ENCODE measurements at places on chromosomes 7 and 10.

DNA sequence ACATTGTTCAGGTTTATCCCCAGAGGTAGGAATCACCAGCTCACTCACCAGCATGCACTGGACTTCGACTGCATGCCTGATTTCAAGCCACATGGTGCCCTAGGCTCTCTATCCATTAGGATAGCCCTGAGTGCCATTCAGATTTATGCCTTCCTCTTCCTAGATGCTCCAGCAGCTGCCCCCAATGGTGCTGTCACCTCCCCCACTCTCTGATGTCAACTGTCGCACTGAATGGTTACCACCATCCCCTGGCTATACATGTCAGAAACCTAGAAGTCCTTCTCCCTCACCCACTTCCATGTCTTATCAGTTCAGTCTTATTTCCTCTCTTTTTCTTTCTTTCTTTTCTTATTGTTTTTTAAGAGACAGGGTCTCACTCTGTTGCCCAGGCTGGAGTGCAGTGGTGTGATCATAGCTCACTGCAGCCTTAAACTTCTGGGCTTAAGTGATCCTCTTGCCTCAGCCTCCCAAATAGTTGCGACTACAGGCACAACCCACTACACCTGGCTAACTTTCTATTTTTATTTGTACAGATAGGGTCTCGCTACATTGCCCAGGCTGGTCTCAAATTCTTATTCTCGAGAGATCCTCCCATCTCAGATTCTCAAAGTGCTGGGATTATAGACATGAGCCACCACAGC, 2.9 kb downstream of the SFXN4 start:
- DNase-seq: no peak

DNA sequence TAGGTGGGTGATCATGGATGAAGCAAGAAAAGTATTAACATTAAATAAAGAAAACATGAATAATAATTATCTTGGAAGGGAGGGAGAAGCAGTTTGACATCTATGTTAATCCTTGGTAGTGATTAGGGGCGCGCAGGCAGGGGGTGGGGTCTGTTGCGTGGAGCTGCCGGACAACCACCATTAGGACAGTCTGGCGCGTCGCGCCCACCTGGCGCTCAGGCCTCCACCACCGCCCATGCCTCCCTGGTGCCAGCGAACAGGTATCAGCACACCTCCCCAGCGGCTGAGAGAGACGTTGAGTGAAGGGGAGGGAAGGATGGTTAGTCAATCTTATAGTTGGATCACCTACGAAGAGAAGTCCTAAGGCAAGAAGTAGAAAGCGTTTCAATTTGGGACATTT, 94.2 kb upstream of the CDK1 start:
- no peak for DNase-seq

DNA sequence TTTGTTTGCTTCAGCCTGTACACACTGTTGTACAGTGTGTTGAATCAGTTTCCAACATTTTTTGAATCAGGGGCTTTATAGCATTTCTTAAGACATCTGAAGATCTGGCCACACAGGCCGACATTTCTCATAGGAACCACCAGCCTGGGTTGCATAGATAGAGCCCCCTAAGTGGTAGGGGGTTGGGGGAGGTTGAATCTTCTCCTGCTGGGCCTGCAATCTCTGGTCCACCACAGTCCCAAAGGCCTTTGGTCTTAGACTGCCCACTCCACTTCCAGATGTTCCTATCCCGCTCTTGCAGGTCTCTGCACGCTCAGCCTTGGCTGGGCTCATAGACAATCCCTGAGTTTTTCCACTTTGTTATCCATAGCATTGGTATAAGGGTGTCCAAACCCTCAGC, 75.4 kb upstream of the HABP2 start:
- DNase-seq: no peak

GRCh38 chr10:100319707-100320402, 10.2 kb downstream of the PKD2L1 start:
- DNase-seq: no peak

GRCh38 chr10:27482984-27483956, 20.8 kb upstream of the RAB18 start:
- DNase-seq: no peak

- DNase-seq: no peak
These were observed 100.0 kb downstream of the RNF216 start for GRCh38 chr7:5681423-5681822.

GRCh38 chr7:44325201-44325671, at the start of gene CAMK2B:
Gene CAMK2B (minus strand): TSS chr7:44325594. CDS start chr7:44325421, 173 bp downstream.
- no peak for DNase-seq

GRCh38 chr10:100528123-100528886, 1.4 kb downstream of the NDUFB8 start:
- no peak for DNase-seq

DNA sequence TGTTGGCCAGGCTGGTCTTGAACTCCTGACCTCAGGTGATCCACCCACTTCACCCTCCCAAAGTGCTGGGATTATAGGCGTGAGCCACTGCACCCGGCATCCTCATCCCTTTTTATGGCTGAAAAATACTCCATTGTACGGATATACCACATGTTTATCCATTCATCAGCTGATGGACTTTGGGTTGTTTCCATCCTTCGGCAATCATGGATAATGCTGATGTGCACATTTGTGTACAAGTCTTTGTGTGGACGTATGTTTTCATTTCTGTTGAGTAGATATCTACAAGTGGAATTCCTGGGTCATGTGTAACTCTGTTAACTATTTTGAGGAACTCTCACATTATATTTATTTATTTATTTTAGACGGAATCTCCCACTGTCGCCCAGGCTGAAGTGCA, 5.7 kb upstream of the UCMA start:
- DNase-seq: no peak

DNA sequence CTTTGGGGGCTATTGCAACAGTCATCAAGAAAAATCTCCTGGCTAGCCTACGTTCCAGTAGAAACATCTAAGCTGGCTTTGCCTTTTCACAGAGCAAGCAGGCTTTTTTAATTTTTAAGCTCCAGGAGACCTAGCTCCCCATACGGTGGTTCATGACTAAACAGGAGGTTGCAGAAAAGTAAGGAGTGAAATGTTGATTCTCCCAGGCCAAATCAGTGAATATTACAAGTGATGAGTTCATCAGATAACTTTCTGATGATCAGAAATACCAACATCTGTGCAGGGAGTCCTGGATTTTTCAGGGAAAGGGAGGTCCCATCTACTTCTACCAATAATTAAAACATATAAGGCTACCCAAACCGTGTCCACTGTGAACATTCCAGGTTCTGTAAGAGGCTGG, 477.3 kb upstream of the CELF2 start:
- no peak for DNase-seq

DNA sequence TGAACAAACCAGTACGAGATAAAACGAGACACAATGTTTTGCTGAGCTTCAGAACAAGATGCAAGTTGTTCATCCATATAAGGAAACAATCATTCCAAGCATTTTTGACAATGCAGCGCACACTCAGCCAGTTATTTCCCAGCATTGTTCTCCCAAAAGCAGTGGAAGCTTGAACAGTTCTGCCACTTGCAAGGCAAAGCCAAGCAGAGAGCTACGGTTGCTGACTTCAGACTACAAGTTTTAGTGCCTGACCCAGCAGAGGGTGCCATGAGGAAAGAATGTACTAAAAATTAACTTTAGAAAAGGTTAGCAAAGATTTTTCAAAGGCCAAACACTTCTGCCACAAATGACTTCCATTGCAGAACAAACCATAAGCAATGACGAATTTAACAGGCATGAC, 152.5 kb downstream of the SLC25A13 start:
- DNase-seq: no peak

- no peak for DNase-seq
These were observed 94.9 kb upstream of the INSYN2A start for GRCh38 chr10:127291329-127291728.

- no peak for DNase-seq
These were observed 163.3 kb downstream of the USP6NL start for GRCh38 chr10:11448190-11448544.

DNA sequence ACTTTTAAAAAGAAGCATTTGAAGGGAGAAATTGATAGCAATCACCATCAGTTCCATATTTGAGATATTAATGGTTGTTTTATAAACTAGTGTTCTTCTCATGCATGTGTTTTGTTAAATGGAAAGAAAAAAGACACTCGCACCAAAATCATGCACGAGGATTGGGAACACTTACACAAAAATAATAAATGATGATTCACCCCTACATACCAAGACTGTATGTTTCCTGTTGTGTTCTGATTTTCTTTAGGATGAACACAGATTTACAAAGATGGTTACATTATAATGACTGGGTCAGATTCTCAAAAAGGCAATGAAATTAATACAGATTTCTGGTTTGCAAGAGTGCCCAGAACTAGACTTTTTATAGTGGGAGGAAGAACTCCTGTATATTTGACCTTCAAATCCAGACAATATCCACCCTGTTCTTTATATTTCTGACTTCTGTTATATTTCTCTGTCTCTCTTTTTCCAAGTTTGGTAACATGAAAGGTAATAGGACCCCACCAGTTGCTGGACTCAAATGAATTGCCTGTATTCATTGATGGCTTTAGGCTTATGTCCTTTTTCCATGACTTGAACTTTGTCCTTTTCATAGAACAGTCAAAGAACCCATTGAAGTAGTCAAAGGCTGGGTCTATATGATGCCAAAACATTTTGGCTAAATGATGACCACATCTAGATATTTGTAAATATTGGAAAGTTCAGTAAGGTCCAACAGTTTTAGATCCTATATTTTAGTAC, 54.4 kb downstream of the SEMA3A start:
- DNase-seq: no peak

GRCh38 chr7:142496545-142496991, 238.7 kb upstream of the PRSS58 start:
- DNase-seq: no peak

DNA sequence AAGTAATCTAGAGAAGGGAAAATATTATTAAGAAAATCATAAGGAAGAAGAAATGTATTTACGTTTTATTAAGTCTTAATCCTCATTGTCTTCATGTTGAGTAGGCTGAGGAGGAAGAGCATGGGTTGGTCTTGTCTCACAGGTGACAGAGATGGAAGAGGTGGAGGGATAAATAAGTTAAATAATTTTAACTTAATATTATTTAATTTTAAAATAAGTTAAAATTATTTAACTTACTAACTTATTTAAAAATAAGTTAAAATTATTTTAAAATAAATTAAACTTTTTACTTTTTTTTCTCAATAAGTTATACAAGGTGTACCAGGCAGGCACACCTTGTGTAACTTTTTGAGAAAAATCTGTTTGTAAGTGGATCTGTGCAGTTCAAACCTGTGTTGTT, 36.6 kb downstream of the STK31 start:
- no peak for DNase-seq

DNA sequence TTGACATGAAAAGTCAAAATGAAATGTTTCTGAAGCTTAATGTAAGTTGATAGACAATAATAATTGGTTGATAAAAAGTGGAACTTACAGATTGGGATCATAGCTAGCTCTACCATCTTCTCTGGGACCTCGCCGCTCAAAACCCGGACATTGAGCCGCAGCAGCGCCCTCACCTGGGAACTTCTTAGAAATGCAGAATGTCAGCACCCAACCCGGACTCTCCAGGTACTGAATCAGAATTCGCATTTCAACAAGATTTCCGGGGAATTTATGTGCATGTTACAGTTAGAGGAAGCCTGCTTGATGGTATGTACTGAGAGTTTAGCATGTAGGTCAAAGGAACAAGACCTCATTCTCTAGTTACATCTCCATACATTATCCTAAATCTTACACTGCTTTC, 36.7 kb upstream of the ABLIM1 start:
- no peak for DNase-seq

GRCh38 chr10:56763090-56763489, 402.0 kb upstream of the ZWINT start:
- DNase-seq: no peak

DNA sequence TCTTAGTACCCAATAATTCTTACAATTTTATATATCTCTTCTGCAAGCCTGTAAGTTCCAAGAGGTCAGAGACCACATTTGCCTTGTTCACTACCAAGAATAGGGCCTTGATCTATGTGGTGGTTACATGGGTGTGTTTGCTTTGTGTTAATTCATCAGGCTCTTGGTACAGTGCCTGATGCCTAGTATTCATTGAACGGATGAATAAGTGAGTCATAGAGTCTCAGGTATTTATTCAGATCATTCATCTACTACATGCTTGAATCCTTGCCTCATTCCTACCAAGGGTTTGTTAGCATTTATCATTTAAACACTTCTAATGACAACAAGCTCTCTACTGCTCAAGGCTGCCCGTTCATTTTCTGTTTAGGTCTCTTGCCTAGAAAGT, 11.3 kb upstream of the SGPL1 start:
- DNase-seq: no peak

GRCh38 chr7:95322396-95322795, 1.9 kb downstream of the PON1 start:
- no peak for DNase-seq

DNA sequence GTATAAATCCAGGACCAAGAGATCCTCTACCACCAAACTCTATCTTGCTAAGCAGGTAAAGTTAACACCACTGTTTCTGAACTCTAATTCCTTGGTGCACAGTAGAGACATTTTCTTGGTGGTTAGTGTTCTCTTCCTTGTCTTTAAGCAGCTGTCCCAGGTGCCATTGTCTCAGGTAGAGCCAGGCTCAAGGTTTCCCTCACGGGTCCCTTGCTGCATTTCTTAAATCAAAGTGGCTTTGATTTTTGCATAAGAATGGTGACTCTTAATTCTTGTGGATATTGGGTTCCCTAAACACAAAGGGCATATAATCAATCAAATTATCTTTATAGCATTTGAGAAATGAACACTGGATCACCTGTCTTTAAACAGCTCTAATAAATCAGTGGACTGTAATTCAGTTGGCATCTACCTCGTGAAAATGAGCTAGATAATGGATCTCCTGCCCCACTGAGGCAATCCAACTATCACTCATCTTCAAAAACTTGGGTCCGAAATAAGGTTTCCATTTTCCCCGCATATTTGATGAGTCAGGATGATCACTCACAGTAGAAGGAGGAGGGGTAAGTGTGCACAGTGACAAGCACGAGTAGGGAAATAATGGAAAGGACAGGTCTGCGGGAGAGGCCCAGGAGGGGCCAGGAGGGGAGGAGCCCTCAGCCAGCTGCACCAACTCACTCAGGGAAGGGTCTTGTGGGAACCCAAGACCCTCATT, 2.4 kb downstream of the ABCC2 start:
- no peak for DNase-seq
